ENCODE measurements at places on chromosomes 1 and 21.
A peak's percentile ranks its signal among the peaks of the same experiment; 100 is the strongest.

- peak; percentile 47 for DNase-seq
Observed at GRCh38 chr21:36589352-36589971, 109.5 kb upstream of the SIM2 start.

DNA sequence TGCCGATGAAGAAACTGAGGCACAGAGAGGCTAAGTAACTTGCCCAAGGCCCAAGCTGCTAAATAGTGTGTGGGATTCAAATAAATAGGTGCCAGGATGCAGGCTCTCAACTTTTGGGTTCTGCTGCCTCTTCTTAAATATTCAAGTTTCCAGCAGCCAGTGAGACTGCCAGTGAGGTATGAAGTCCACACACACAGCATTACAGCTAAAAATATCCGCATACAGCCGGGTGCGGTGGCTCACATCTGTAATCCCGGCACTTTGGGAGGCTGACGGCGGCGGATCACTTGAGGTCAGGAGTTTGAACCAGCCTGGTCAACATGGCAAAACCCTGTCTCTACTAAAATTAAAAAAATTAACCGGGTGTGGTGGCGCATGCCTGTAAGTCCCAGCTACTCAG lies 78.4 kb upstream of the DIRAS3 start:
- DNase-seq = no peak

DNA sequence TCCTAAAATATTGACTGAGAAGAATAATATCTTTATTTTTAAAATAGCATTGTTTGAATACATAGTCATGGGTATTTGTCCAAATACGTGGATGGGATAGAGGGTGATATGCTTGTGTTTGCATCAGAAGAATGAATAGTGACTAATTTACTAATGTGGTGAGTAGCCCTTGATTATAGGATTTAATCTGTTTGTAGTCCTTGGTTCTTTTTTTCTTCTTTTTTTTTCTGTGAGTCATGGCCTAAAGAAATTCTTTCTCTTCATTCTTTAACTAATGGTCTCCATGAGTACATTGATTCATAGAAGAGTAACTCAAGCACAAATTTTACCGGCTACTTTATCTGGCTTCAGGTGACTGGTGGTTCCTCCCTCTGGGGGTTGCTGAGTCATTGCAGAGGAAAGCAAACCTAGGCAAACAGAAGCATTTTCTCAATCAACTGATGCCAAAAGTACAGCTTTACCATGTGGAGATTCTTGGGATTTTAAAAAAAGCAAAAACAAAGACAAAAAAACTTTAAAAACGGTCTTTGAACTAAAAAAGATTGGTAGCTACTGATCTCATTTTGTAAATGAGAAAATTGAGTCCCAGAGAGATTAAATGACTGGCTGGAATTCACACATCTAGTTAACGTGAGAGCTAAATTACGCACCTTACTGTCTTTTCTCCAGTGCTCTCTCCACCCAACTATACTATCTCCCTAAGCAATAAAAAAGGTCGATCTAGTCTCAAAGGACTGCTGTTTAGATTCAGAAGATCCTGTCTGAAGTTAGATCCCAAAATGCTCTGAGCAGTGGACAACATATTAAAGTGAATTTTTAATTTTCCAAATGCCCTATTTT lies 40.5 kb downstream of the AK5 start:
- DNase-seq = no peak

DNA sequence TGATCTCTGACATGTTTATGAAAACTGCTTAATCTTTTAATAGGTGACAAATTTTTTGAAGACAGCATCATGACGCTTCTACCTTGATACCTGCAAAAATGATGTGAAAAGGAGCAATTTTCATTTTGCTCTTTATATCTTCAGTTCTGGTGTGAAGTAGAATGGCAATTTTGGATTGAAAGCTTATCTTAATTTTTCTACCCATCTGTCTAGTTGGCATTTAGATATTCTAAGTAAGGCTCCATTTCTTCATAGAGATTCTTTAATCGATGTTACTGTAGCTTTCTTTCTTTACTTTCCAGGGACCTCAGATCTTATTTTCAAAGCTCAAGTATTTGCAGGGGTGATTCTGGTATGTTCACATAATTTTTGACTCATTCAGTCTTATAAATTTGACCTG lies 32.3 kb upstream of the GPR52 start:
- DNase-seq = no peak

GRCh38 chr1:157113106-157113505 lies 13.5 kb upstream of the ETV3L start:
- DNase-seq = no peak

DNA sequence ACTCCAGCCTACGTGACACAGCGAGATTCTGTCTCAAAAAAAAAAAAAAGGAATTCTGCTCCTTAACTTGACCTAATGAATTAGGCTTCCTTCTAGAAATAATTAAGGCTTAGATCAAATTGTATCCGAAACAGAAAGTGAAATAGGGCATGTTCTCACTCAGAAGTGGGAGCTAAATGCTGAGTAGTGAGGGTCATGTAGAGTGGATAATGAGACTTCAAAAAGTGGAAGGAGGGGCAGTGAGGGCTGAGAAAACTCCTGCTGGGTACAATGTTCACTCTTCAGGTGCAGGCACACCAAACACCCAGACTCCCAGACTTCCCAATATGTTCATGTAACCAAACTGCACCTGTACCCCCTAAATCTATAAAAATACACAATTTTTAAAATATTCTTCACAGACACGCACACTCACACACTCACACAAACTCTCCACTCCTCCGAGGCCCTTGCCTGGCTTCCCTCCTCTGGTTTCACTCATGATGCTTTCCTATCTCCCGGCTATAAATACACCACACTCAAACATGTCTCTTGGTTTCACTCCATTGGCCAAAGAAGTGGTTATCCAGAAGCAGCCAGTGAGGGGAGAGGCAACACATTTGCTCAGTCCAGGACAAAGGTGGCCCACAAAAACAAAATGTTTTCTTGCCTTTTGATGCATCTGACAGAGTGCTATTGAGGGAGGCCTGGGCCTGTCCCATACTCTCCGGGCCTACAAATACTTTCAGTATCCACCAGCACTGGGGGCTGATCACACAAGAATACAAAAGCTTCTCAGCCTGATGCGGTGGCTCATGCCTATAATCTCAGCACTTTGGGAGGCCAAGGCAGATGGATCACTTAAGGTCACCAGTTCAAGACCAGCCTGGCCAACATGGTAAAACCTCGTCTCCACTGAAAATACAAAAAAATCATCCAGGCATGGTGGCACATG lies 249.2 kb downstream of the TOMM20 start:
- DNase-seq = no peak

DNA sequence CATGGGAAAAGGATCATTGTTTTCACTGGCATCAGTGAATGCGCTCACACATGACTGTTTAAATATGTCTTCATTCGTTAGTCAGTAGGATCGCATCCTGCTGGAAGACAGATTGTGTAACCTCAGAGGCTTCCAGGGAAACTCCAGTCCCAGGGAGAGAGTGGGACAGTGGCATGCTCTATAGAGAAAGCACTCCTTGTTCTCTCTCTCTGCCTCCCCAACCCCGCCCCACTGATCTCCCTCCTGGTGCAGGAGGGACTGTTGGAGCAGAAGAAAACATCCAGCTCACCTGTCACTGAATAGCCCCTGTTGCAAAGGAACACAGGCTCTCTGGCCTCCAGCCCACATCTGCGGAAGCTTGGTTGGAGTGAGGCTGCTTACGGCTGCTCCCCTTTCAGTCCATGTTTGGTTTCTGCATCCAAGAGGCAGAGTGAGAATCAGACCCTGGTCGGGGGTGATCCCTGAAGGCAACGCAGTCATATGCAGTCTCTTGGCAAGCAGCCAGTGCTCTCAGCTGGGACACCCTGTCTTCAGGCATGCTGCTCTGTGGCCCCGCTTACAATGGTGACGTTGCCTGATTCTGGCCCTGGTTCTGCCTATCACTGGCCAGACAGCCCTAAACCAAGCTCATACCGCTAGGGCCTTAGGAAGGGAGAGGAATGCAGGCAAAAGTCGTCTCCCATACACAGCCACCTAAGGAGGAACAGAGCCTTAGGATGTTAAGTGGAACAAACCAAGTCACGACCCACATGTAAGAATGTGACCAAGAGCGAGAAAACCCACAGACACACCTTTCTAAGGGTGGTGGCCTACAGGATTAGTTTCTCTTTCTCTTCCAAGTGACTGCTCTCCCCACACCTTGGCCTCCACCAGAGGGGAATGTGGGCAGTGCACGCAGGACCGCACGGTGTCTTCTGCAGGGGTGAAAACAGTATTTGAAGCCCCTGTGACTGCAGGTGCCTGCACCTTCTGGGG lies 39.7 kb downstream of the BACE2 start:
- DNase-seq = no peak

DNA sequence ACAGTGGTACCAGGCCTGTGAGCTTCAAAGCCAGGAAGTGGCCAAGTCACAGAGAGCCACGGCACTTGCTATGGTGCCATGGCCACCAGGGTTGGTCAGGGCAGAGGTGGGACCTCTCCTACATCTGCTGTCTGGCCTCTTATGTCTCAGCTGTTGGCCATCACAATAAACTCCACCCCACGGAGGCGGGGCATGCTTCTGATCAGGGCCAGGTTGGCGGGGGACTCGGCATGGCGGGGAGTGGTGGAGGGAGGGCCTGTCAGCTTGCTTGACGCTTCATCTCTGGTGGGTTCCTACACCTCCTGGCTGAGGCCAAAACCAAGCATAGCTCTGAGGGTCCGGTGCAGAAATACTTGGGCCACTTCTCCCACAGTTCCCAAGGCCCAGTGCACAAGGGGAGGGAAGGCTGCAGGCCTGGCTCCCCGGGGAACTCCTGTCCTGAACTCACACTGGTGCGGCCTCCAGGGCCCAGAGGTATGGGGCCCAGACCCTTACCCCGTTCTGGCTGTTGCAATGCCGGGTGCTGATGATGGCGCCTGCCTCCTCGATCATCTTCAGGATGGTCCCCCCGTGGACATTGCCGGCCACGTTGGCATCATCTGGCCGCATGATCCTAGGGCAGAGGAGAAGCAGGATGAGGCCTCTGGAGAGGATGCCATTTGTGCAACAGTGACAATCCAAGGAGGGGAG lies 44.2 kb downstream of the ACOT7 start:
- DNase-seq = no peak

GRCh38 chr1:31800674-31800967 lies 15.2 kb downstream of the SPOCD1 start:
- DNase-seq = no peak

DNA sequence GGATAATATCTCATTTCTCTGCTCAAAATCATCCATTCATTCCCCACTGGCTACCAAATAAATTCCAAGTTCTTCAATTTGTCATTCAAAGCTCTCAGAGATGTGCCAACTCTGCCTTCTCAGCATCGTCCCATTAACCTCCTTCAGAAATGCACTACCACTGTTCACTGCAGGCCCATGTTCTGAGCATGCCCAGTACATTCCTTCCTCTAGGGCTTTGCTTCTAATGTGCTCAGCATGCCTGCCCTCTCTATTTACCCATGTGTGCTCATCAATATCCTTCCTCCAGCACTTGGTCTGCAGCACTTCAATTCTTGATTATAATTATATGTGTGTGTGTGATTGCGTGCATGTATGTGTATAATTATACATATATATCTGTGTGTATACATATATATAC lies 36.1 kb upstream of the RGS8 start:
- peak; percentile 24 for DNase-seq

GRCh38 chr1:217443845-217444244 lies 187.0 kb downstream of the GPATCH2 start:
- no peak for DNase-seq

GRCh38 chr1:161439280-161440232 lies 65.7 kb upstream of the FCGR2A start:
- peak; percentile 42 for DNase-seq

GRCh38 chr1:14222086-14222485 lies 376.4 kb upstream of the KAZN start:
- DNase-seq = no peak

DNA sequence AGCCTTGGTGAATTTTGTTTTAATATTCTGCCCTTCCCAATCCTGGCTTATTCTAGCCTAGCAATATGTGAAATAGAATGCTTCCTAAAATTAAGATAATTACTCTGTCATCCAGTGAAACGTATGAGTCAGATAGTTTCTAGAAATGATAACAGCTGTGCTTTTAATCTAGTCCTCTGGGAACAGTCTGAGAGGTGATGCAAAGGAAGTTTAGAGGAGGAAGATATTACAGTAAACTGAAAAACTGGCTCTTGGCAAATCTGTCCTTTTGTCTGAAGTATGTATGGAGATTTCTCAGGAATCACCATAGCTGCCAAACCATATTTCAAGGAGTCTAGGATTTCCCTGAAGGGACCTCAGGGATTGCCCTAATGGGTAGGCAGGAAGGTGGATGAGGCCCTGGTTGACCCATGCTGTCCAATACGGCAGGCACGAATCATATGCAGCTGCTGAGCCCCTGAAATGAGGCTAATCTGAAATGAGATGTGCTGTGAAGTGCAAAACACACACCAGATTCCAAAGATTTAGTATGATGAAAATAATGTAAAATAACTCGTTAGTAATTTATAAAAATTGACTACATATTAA lies 70.8 kb upstream of the LBR start:
- DNase-seq = no peak

DNA sequence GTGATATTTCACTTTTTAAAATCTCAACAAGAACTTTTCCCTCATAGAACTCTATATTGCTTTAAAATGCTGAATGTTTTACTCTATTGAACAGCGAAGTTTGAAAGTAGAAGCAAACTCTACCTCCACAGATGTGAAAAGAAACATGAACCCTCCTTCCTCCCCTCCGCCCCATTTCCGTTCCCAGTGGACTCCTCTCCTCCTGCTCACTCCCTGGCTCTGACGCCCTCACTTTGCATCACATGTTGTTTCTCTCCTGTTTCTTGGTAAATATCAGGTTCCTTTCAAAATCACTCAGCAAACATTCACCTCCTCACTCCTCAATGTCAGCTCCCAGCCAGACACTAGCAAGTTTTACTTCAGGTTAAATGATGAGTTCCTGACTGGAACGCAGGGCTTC lies 34.6 kb downstream of the KCNH1 start:
- no peak for DNase-seq

DNA sequence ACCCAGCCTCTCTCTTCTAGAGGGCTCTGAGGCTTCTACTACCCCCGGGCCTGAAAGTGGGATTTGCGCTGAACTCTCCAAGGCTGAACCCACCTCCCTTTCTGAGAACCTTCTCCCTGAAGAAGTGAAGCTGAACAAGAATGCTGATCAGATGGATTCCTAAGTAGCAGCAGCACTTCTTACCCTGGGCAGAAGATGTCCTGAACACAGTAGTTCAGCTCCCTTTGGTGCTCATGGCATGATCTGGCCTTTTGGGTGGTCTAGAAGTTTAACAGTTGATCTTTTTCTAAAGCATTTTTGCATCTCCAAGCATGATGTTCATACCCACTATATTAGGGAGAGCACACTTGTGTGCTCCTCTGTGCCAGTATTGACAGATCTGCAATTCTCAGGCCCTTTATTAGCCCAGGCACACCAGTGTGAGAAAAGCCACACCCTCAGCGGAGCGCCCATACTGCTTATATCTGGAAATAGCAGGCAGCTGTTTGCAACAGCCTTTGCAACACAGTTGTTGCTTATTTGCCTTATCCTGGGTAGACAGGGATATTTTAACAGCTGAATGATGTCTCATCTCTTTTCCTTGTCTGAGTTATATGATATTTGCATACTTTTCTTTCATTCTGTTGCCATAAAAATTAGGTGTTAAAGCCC lies 34.2 kb downstream of the CNN3 start:
- DNase-seq = no peak

GRCh38 chr21:43712268-43712942 lies 6.5 kb upstream of the PDXK start:
- DNase-seq = no peak

Data from NAMALWA (cell line).